KBM-7 (cell line): ENCODE measurements at places on chromosomes 11 and 22.

- no peak for DNase-seq
Measured at GRCh38 chr11:128914216-128915148, 23.3 kb downstream of the KCNJ5 start.

DNA sequence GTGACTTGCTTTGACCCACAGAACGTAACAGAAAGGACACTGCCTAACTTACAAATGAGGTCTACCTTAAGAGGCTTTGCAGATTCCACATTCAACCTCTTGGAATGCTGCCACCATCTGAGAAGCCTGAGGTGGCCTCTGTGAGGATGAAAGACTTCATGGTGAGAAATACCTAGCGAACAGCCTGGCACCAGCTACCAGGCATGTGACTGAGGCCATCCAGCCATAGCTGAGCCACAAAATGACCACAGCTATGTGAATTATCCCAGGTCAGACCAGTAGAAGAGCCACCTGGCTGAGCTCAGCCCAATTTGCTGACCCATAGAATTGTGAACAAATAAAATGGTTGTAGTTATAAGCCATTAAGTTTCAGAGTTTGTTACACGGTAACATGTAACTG is 37.5 kb downstream of the PPARA start:
- no peak for DNase-seq

DNA sequence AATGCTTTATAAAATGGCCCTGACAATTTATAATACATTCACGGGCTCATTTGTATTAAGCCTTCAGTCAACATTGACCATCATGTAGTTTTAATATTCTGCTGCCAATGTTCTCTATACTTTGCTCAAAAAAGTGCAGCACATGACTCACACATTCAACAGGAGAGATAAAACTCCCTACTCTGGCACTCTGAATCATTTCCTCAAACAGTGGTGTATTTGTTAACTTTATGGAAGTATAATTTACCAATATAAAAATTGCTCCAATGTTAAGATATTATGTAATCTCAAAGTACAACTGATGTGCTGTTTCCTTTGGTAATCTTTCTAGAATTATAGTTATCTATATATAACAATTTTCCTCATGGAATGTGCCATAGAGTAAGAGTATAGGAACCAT is 39.9 kb downstream of the MAML2 start:
- no peak for DNase-seq

DNA sequence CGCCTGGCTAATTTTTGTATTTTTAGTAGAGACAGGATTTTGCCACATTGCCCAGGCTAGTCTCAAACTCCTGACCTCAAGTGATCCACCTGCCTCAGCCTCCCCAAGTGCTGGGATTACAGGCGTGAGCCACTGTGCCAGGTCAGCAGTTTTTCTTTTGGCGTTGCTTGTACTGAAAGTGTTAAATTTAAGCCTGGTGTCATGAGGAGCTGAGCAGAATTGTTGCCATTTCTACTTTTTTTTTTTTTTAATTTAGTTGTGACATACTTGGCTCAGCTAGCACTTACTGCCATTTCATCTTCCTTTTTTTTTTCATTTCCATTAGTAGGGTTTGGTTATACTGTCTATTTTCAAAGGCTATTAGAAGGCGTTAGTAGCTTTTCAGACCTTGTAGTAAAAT is 10.7 kb downstream of the TAB1 start:
- DNase-seq = no peak

- DNase-seq = no peak
Measured at GRCh38 chr11:69804769-69805508, 14.3 kb downstream of the FGF3 start.

- no peak for DNase-seq
Measured at GRCh38 chr11:26470992-26471391, 101.1 kb downstream of the MUC15 start.

DNA sequence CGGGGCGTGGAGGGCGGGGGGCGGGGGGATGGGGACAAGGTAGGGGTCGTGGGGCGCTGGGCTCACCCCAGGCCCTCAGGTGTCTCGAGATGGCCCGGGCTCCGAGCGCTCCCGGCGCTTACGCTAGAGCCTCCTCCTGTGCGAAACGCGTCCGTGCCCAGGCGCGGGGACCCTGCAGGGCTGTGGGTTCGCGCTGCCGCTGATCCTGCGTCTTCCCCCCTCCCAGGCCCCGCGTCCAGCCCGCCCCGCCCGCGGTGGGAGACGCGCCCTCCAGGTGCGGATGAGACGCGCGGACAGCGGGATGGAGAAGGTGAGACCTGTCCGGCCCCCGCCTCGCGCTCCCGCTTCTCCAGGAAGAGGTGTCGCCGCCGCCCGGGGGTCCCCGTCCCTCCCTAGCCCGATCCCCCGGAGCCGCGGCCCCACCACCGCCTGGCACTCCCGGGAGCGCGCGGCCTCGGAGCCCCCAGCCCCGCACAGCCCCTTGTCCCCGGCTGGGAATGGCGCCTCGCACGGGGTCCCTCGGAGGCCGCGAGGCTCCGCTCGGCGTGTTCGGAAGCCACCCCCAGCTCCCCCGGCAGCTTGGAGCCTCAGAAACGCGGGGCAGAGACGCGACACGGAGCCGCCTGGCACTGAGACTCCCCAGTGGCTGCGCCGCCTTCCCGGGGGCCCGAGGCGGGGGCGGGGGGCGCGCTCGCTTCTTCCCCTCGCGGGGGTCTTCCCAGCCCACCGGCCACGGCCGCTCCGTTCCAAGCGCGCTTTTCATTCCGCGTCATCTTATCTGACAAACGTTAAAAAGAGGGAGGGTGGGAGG is 27.6 kb upstream of the TOLLIP start:
- no peak for DNase-seq

DNA sequence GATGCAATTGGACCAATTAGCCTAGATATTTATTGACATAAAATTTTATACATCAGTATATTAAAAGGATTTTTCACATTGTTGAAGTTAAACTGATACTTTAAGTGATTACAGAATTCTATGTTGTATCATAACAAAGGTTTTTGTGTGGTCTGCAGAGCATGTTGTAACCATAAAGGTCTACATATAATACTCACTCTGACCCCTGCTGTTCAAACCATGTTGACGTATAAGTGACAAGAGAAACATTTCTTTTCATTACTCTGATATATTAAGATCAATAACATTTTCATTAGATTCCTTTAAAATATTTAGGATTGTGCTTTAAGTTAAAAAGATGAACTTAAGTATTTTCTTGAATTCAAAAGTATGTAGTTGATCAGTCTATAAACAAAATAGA is 63.9 kb downstream of the GAS2 start:
- DNase-seq = no peak

DNA sequence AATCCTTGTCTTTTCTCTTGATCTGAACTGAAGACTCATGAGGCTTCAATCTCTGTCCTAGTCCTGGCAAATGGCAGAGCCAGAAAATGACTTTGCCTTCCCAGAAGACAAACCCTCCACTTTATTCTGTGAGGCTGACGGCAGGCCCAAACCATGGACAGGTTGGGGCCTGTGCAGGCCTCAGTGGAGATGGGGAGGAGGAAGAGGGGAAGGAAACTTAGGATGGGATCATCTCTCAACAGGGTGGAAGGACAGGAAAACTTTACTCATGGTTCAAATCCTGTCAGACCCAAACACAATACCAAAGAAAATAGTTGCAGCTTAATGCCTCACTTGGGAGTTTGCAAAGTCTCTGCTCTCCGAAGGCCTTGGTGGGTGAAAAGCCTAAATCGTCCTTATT is 9.8 kb downstream of the RPL27A start:
- no peak for DNase-seq

- DNase-seq = no peak
Measured at GRCh38 chr22:35489239-35489638, 51.4 kb upstream of the RASD2 start.

DNA sequence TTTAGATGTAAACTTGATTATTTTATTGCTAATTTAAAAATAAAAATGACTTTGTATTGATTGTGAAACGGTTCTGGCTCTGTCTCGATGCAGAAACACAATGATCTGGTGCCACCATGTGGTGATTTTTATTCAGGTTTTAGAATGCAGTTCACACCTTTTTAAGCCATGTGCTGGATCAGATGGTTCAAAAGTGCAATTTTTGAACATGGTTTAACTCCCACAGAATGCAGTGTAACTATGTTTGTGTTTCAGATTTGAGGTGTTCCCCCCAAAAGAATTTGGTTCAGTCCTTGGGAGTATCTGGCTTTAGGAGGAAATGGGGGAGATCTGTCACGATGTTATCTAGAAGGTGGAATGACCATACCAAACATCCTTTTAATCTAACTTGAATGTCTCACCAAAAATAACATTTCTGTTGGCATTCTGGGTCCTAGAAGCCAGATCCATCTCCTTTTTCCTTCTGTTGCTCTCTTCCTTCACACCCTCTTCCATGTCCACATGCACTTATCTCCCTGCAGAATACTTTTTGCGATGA is 7.9 kb downstream of the MRPL16 start:
- DNase-seq = peak; percentile 75

DNA sequence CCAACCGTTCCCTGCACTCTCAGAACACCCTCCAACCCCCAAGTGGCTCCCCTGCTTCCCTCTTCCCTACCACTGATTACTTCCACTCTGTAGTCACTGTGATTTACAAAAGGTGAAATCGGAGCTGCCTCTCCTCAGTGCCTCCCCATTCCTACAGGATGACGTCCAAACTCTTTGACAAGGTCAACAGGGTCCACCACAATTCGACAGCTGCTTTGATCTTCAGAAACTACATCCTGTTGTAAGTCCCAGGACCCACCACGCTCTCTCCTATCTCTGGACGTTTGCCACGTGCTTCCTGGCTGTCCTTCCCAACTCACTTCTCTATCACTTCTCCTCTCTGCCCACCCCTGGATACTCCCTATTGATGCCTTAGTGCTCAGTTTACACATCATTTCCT is 85.0 kb upstream of the EIF3D start:
- no peak for DNase-seq

DNA sequence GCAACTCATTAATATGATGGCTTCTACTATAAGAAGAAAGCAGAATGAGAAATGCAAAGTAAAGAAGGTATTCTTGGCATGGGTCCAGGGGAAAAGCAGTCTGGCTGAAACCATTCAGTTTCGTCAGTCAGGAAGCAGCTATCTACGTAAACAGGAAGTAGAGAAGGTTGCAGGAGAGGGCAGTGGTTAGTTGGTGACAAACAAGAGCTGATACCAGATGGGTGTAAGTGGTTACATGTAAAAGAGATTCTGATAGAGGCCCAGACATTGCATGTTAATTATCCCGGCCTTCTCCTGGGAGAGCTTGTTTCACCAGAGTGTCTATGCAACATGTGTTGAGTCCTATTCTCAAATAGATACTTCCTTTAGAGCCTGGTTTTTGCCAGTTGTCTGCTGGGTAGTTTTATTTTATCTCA is 58.4 kb upstream of the PSMA1 start:
- peak; percentile 88 for DNase-seq

DNA sequence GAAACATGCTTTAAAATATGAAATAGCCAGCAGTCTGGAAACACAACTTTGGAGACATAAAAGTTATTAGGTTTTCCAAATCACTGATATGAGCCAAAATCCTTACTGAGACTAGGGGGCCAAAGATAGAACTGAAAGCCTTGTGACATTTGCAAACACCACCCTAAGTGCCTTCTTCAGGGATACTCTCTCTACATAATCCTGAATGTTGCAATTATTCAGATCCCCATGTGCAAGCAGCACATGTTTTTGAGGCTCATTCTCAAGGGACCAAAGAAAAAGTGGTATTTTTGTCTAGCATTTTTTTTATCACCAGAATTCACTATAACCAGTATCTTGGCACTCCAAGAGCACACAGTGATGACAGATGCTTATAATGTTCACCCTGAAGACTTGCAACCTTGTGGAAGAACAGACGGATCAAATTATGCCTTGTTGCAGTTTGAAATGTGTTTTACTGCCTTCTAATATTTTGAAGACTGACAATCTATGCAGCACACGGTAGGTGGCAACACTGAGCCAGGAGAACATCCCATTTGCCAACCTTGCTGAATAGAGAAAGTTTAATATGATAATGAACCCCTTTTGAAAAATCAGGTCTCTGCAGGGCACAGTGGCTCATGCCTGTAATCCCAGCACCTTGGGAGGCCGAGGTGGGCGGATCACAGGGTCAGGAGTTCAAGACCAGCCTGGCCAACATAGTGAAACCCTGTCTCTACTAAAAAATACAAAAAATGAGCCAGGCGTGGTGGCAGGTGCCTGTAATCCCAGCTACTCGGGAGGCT is 78.5 kb downstream of the PLEKHA7 start:
- peak; percentile 63 for DNase-seq

DNA sequence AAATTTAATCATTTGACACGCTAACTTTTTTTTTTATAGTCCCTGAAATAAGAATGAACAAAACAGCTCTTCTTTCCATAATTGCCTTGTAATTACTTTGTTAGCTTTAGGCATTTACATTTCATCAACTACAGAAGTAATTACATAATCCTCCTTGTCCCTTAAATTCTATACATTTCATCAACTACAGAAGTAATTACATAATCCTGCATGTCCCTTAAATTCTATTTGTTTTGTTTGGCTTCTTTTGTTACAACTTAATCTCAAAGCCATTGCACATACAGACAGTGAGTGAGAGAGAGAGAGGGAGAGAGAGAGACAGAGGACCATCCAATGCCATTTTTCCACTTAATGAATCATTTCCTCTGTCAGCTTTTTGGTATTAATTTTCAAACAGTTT is 873.2 kb downstream of the METTL15 start:
- DNase-seq = no peak

GRCh38 chr22:30574095-30574981 is at the start of gene GAL3ST1:
Gene GAL3ST1, minus strand, starts transcription at chr22:30574665. Its CDS starts 17,273 bp downstream, at chr22:30557392.
- DNase-seq = no peak

DNA sequence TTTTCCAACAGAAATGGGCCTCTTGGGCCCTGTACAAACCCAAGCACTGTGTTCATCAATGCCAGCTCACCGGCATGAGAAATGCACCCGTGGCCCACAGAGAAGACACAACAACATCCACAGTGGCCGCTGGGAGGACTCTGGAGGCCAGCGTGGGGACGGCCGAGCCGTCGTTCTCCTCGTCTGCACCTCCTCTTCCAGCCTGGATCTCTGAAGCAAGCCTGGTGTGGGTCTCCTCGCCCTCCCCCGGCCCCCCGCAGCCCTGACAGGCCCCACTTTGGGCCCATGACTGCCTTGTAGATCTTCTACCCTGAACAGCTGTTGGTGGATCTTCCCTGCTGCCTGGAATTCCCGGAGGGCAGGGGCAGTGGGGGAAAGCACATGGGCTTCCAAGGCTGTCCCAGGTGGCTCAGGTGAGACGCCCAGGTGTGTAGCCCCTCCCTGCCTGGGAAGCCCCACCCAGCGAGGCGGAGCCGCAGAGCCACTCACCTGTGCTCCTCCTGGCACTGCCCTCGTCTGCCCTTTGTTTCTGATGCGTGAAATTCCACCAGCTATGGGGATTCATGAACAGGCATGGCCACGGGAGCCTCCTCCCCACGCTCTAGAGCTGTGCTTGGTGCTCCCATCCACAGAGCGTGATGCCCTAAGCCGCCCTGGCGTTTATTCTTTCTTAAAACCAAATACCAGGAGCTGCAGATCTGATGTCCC is 225.9 kb downstream of the BRD1 start:
- DNase-seq = no peak

- no peak for DNase-seq
Measured at GRCh38 chr11:6474806-6475500, 1.2 kb upstream of the TRIM3 start.

DNA sequence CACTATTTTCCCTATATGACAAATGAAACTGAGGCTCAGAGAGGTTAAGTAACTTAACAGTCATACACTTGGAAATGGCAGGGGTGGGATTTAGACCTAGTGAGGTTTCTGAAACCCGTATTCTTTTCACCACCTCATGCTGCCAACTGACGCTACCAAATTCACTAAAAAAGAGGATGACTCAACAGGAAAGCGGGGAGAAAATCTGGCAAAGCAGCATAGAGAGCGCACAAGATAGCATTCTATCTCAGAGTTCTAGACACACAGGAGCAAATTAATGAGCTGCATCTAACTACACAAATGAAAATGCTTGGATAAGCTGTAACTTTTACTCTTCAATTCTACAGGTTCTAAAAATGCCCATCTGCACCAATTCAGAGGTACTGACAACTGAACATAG is 136.4 kb downstream of the RBFOX2 start:
- no peak for DNase-seq
